Cardiac septum (tissue), 1 donor: ENCODE measurements at places on chromosomes 5 and 9.

GRCh38 chr5:125293726-125294125 is 547.3 kb upstream of the ZNF608 start:
- no peak for DNase-seq

- no peak for DNase-seq
Measured at GRCh38 chr9:97969014-97969413, 14.1 kb upstream of the ANP32B start.

DNA sequence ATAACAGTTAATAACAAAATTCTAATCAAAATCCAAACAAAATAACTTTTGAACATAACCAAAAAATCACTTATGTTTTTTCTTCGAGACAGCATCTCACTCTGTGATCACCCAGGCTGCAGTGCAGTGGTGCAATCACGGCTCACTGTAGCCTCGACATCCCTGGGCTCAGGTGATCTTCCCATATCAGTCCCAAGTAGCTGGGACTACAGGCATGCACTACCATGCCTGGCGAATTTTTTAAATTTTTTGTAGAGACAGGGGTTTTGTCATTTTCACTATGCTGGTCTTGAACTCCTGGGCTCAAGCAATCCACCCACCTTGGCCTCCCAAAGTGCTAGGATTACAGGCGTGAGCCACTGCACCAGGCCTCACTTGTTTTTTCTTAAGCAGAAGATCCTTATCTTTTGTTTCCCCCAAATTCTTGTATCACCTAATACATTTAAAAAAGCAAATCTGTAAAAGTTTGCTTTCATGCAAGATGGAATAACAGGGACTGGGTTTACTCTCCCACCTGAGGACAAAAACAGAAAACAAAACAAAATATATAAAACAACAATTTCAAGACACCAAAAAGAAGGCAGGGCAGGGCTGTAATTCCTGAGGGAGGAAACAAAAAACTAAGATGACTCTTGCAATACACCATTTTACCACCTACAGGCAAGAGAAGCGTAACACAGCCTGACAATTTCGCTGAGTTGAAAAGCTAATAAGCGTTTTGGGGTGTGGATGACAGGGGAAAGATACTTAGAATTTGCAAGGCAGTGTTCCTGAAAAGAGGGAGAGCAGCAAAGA is 71.4 kb downstream of the RAPGEF6 start:
- DNase-seq: no peak

- no peak for DNase-seq
Measured at GRCh38 chr9:6441269-6441668, 28.3 kb downstream of the UHRF2 start.

- DNase-seq: no peak
Measured at GRCh38 chr5:31888564-31888963, 249.6 kb downstream of the PDZD2 start.
